Left forelimb (tissue), 1 donor: ENCODE measurements at places on chromosomes 16 and 17.

GRCh38 chr16:29653471-29653870, 9.6 kb upstream of the SPN start:
- no peak for DNase-seq

GRCh38 chr16:27408602-27409031, 6.6 kb downstream of the IL21R start:
- no peak for DNase-seq

GRCh38 chr17:72516772-72517399, 396.1 kb downstream of the SOX9 start:
- DNase-seq = no peak

DNA sequence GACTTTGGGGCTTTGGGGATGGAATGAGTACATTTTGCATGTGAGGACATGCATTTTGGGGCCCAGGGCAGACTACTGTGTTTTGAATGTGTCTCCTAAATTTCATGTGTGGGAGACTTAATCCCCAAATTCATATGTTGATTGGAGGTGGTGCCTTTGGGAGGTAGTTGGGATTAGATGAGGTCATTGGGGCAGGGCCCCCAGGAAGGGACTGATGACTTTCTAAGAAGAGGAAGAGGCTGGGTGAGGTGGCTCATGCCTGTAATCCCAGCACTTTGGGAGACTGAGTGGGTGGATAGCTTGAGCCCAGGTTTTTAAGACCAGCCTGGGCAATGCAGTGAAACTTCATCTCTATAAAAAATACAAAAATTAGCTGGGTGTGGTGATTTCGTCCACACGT, 42.8 kb upstream of the RAI1 start:
- DNase-seq = no peak

GRCh38 chr17:54172096-54172984, 349.6 kb downstream of the KIF2B start:
- no peak for DNase-seq

GRCh38 chr16:23950898-23951297, 115.1 kb downstream of the PRKCB start:
- no peak for DNase-seq

- no peak for DNase-seq
Observed at GRCh38 chr16:72427051-72427782, 255.3 kb upstream of the PMFBP1 start.

GRCh38 chr17:13740686-13741085, 139.0 kb upstream of the HS3ST3A1 start:
- no peak for DNase-seq

DNA sequence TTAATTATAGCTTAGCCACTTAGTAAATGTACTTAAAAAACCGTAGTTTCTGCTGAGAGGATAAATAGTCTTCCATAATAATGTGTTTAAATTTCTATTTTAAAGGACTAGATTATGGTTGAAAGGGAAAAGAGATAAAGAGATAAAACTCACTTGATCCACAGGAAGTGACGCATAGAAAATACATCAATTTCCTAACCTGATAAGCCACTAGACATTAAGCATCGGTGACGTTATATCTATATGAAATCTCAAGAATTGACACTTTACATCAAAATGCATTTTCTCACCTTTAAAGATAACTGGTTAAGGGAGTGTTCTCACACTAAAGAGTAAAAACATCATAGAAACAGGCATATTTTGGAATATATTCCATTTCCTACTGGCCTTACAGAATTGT, 5.8 kb downstream of the FBXO47 start:
- DNase-seq = no peak

DNA sequence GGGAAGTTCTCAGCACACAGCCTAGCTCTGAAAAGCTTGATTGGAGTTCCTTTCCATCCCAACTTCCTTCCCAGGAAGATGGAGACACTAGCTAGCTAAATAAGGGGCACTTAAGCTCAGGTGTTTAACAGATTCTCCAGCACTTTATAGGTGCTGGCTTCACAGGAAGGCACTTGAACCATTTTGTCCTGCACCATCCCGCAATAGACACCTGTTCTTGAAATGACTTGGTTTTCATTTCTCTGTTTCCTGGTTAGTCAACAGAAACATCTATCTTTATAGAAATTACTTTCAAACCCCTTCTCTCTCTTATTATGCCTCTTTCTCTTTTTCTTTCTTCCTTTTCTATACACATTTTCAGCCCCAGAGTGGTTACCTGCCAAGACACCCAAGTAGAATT, 409.9 kb upstream of the ZFHX3 start:
- no peak for DNase-seq

DNA sequence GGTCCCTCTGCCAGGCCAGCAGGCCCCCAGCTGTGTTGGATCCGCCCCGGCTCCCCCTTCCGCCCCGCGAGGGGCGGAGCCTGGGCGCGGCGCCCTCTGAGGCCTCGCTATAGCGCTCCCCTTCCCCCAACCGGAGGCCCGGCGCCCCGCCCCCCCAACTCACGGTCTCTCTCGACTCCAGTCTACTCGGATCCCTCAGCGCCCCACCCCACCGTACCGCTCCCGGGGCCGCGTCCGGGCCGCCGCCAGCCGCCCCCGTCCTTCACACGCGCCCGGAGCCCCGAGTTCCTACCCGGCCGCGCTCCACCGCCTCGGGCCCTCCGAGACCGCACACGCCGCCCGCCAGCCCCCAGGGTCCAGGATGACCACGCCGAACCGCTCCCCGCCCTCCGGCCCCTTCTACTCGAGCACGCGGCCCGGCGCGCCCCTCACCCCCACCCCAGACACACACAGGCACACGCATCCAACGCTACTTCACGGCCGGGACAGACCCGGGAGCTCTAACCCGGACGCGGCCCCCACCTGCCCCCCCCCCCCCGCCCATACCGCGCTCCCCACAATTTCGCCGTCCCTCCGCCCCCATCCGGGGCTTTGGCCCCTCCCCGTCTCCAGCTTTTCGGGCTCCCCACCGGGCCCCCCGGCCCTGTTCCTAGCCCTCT, 1.4 kb downstream of the PHF23 start:
- no peak for DNase-seq

- DNase-seq = no peak
Observed at GRCh38 chr16:46918905-46919792, 35.0 kb downstream of the GPT2 start.

- no peak for DNase-seq
Observed at GRCh38 chr17:77449908-77450741, 309.4 kb downstream of the SEC14L1 start.

- no peak for DNase-seq
Observed at GRCh38 chr17:82152556-82153294, 54.7 kb upstream of the FASN start.

- DNase-seq = no peak
Observed at GRCh38 chr17:13843862-13844635, 225.3 kb upstream of the COX10 start.

- DNase-seq = no peak
Observed at GRCh38 chr17:43400943-43401717, 2.3 kb downstream of the ARL4D start.

DNA sequence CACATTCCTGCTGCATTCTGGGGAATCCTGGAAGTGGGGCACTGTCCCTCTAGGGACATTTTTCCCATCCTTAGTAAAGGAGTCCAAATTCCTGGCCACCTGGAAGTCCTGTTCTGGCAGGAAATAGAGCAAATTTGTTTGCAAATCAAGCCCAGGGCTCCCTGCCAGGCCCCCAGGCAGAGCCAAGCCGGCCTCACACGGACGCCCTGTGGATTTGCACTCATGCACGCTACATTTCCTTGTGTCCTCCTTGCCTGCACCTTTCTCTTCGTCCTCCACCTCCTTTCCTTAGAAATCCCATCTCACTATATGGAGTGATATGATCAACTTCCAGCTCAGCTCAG, 7.0 kb upstream of the CALB2 start:
- no peak for DNase-seq

GRCh38 chr17:10608244-10608643, 48.9 kb downstream of the MYH3 start:
- DNase-seq = no peak

- no peak for DNase-seq
Observed at GRCh38 chr16:56591377-56592060, 2.2 kb downstream of the MT3 start.

GRCh38 chr16:5633845-5634440, 536.3 kb upstream of the EEF2KMT start:
- no peak for DNase-seq
